ENCODE measurements at places on chromosomes 1 and 21. TPM values are rescaled to one million over a fixed set of nuclear protein-coding genes. Genes with fewer than 3 reads are reported as not detected.

NSL1 gene
- 13.3 TPM for total RNA-seq

- H3K36me3 ChIP-seq: no peaks in the 10 kb centered on the region
- DNase-seq: no peak
- no peaks in the 10 kb centered on the region for H3K27me3 ChIP-seq
- H3K27ac ChIP-seq: no peak overlapping the region
- no peaks in the 10 kb centered on the region for H3K4me1 ChIP-seq
Measured at GRCh38 chr1:4488018-4488417, 166.4 kb upstream of the AJAP1 start.

- peak overlapping the region; percentile 85 for H3K27ac ChIP-seq
- peaks cover 24% of the 10 kb centered on the region for H3K4me1 ChIP-seq
- H3K4me3 ChIP-seq: peak overlapping the region; percentile 44
- H3K27me3 ChIP-seq: no peaks in the 10 kb centered on the region
- H3K36me3 ChIP-seq: no peaks in the 10 kb centered on the region
- DNase-seq: peak; percentile 55
Measured at GRCh38 chr1:41662765-41663437, 178.4 kb upstream of the EDN2 start.

OR2G6 gene
- not detected for total RNA-seq

- no peaks in the 10 kb centered on the region for H3K36me3 ChIP-seq
- H3K27ac ChIP-seq: no peak within 1 kb of the TSS
- DNase-seq: peak; percentile 47
- peak within 1 kb of the TSS; percentile 23 for H3K4me3 ChIP-seq
- H3K4me1 ChIP-seq: peaks cover 26% of the 10 kb centered on the region
Measured at GRCh38 chr1:206117151-206117948, at the start of gene AVPR1B. AVPR1B (minus strand) TSS chr1:206117388; CDS start chr1:206116890, 498 bp downstream.

SRGAP2C gene
- total RNA-seq: 7.3 TPM

LIN28A gene
- 0.09 TPM for total RNA-seq

- H3K4me3 ChIP-seq: no peak within 1 kb of the TSS
- H3K27me3 ChIP-seq: peaks cover 12% of the 10 kb centered on the region
- no peak within 1 kb of the TSS for H3K27ac ChIP-seq
- H3K4me1 ChIP-seq: no peaks in the 10 kb centered on the region
- no peaks in the 10 kb centered on the region for H3K36me3 ChIP-seq
Measured at GRCh38 chr21:33025489-33026442, at the start of gene OLIG2. OLIG2 (plus strand) TSS chr21:33025935; CDS start chr21:33026863, 928 bp downstream.

TMEM52 gene
- total RNA-seq: 13.2 TPM

- no peak overlapping the region for H3K27ac ChIP-seq
- no peak for DNase-seq
- H3K27me3 ChIP-seq: no peaks in the 10 kb centered on the region
Measured at GRCh38 chr1:25848531-25848930, 10.7 kb downstream of the AUNIP start.

- no peaks in the 10 kb centered on the region for H3K4me1 ChIP-seq
- H3K4me3 ChIP-seq: no peak overlapping the region
- no peaks in the 10 kb centered on the region for H3K27me3 ChIP-seq
- H3K36me3 ChIP-seq: no peaks in the 10 kb centered on the region
- DNase-seq: no peak
Measured at GRCh38 chr1:164256456-164256855, 302.5 kb upstream of the PBX1 start.

NAV1 gene
- total RNA-seq: 7.4 TPM
